Esophagus squamous epithelium (tissue), 5 donors: ENCODE measurements at places on chromosomes 16 and 17.

DNA sequence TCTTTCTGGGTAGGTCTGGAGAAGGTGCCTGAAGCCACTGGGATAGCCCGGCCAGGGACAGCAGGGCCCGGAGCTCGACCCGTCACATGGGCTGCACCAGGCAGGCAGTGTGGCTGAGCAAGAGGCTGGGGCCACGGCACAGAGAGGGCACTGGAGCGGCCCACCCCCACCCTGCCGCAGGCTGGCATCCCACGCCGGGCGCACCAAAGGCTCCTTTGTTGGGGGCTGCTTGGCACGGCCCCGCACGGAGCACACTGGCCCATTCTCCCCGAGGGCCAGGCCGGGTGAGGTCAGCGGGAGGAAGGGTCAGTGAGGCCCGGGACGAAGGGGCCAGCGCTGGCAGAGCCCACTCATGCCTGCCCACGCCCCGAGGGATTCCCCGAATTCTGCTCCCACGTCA, 36.5 kb upstream of the PVALEF start:
- no peak for DNase-seq

GRCh38 chr16:80277182-80277581, 263.6 kb upstream of the DYNLRB2 start:
- no peak for DNase-seq

- no peak for DNase-seq
Measured at GRCh38 chr16:75503801-75504200, 8.6 kb upstream of the CHST6 start.

GRCh38 chr16:27389272-27389961, 12.6 kb upstream of the IL21R start:
- DNase-seq, result no peak

GRCh38 chr17:68346448-68346847, 55.2 kb downstream of the ARSG start:
- DNase-seq, result no peak

- DNase-seq, result no peak
Measured at GRCh38 chr17:8831234-8831849, 32.2 kb upstream of the MFSD6L start.

DNA sequence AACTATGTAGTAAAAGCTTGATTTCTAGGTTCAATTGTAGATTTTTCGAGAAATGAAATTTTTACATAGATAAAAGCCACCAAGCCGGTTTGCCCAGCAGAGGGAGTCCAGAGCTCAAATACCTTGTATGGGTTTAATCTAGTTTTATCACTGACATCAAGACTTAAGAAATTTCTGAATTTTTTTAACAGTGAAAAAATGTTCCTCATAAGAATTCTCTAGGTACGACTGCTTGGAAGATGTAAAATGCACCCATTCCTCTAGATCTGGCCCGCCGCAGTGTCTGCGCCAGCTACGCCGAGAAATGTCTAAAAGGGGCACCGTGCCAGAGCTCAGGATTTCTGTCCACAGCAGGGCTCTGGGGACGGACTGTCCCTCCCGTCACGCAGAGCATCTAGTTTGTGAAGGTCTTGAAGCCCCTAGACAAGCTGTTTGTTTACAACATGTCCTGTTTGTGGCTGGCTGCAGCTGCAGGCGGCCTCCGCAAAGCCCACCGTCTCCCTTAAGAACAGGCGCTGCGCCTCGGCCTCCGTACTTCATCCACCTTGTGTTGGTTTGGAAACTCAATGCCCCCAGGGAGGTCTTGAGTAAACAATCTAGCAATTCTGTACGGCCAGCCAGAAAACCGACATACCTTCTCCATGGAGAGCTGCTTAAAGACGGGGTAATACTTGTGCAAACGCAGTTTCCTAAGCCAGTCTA, 24.8 kb downstream of the MAP1LC3B start:
- DNase-seq, result no peak

GRCh38 chr17:76909971-76910760, 42.0 kb downstream of the MGAT5B start:
- DNase-seq, result no peak

GRCh38 chr16:24935336-24935735, 79.8 kb downstream of the ARHGAP17 start:
- no peak for DNase-seq

- no peak for DNase-seq
Measured at GRCh38 chr17:43721537-43722268, 36.9 kb downstream of the SOST start.

GRCh38 chr17:32546031-32546444, 59.2 kb downstream of the CDK5R1 start:
- no peak for DNase-seq

DNA sequence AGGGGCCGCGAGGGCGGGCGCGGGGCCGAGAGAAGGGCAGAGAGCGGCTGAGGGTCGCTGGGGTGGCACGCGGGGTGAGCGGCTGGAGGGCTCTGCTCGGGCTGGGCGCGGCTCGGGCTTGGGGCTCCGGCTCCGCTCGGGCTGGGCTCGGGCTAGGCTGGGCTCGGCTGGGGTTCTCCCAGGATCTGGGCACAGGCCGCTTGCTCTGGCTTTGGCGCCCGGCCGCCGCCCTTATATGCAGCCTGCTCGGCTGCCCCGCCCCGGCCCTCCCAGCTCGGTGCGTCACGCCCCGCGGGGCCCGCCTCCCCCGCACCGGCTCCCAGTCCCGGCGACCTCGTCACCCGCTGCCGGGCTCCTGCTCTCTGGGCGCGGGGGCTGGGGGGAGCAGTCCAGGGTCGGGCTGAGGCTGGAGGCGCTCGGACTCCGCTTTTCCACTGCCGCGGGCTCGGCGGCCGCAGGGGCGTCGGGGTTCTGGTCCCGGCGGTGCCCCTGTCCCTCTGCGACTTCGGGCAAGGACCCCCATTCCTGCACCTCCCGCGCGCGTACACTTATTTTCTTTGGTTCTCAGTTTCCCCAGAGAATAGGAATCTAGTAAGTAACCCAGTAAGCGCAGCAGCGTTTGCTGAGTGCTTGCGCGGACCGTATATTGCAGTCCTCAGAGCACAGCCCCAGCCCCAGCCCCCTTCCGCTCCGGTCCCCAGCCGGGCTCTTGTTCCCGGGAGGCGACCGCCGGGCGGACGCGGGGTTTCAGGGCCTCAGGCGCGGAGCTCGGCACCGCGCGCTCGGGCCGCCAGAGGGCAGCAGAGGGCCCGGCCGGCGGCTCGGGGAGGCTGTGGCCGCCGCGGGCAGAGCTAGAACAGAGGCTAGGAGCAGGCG, at the start of gene RASD1:
RASD1 (minus strand) TSS at position 207 of the 876 bp plus-strand sequence. CDS start 214 bp downstream, outside the sequence.
- DNase-seq, result no peak

DNA sequence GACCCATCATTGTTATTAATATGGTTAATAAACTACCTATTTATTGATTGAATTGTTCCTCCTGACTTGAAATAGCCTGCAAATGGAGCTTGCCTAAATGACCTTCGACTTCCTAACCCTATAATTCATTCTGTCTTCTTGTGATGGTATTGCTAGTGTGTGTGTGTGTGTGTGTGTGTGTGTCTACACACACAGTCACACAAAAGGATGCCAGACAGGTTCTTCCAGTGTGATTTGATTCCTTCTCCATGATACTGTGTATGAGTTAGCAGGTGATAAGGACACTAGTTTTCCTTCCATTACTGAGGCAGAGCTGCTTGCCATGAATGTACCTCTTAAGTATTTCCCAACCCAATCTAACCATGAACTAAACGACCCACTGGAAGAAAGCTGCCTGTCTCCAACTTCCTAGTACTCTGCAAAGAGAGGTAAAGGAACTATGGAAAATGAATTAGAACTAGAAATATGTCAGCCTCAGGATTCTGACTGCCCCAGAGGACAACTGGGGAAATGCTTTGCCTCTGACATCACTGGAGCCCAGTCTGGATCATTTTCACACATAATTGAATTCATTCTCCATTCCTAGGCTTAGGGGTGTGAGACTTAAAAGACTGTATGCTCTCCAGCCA, 3.5 kb upstream of the CDC6 start:
- no peak for DNase-seq

DNA sequence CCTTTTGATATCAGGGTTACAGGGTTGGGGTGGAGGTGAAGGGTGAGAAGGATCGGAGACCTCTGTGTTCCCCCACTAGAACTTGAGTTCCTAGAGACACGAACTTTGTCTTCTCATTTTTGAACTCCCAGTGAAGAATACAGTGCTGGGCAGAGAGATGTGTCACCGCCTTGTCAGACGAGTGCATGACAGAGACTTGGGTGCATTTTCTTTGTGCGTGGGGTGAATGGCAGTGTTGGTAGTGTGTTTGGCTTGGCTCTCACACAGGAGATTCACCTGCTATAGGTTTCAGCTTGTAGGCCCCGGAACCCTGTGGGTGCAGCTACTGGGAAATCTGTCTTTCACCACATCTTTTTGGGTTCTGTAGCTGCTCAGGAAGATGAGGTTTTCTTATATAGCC, 40.0 kb upstream of the CCR7 start:
- DNase-seq, result no peak
